H1 (cell line): ENCODE measurements at places on chromosomes 5 and 9.

DNA sequence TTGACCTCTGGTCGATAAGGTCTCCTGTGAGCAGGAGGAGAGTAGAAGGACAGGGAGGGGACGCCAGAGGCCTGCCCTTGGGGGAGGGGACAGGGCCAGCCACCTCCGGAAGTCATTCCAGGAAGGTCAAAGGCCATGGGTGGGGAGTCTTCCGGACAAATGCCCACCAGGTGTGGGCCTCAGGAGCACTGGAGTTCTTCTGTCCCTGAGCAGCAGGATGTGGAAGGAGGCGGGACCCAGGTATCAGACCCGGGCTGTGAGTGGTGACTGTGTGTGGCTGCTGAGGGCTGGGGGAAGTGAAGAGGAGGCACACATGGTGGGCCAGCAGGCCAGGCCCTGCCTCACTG is 13.9 kb downstream of the FGF18 start:
- no peak for DNase-seq

DNA sequence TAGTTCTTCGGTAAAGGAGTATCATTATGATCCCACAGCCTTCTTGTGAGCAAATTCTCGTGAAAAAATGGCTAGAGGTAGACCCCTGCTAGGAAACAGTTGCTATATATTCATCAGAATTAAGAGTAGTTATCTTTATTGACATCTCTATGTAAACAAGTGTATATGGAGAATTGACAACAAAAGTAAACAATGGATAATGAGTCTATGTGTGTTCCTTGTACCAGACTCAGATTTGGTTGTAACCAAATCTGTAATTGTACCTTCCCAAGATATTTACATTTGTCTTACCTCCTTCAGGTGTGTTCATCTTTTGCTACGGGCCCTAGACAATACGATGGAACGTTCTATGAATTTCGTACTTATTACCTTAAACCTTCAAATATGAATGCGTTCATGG is 2.1 kb downstream of the NIPSNAP3B start:
- no peak for DNase-seq

DNA sequence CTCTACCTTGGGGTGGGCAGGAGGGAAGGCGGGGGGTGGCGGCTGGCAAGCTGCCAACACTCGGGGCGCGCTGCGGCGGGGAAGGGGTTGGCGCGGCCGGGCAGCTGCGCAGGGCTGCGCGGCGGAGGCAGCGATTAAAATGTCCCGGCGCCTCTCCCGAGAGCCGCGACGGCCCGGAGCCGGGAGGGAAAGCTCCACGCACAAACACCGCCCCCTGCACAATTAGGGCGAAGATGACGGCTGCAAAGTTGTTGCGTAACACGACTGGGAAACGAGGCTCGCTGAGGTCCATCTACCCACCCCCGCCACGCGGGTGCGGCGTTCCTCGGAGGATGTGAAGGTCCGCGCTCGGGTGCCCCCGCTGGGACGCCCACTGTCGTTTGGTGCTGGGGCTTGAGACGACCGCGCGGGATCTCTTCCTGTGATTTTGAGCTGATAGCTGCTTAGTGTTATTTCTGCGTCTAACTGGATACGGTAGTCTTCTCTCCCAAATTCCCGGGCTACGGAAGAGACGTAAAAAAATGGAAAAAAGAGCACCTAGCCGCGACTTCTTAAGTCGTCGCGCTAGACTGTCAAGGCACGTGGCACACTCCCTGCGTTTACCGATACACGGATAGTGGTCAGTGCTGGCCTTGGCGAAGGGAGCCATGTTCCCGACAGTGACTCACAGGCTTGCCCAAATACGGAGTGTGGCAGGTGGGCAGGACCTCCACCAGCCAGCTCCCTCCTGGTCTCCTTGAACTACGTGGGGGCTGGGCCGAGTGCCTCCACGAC is 958 bp upstream of the NFIL3 start:
- DNase-seq, result peak; percentile 67

GRCh38 chr9:110928599-110928998 is 109.7 kb downstream of the LPAR1 start:
- no peak for DNase-seq
